Stimulated activated CD8-positive, alpha-beta memory T cell treated with anti-CD3 and anti-CD28 coated beads, Interleukin-4, amount 100 ng/mL, for 1 hour (primary cell): ENCODE measurements at places on chromosomes 13 and 19.
A peak's percentile ranks its signal among the peaks of the same experiment; 100 is the strongest.

- DNase-seq, result no peak
Measured at GRCh38 chr13:37878496-37878895, 8.9 kb upstream of the TRPC4 start.

- DNase-seq, result no peak
Measured at GRCh38 chr13:42320375-42320787, 48.4 kb downstream of the AKAP11 start.

DNA sequence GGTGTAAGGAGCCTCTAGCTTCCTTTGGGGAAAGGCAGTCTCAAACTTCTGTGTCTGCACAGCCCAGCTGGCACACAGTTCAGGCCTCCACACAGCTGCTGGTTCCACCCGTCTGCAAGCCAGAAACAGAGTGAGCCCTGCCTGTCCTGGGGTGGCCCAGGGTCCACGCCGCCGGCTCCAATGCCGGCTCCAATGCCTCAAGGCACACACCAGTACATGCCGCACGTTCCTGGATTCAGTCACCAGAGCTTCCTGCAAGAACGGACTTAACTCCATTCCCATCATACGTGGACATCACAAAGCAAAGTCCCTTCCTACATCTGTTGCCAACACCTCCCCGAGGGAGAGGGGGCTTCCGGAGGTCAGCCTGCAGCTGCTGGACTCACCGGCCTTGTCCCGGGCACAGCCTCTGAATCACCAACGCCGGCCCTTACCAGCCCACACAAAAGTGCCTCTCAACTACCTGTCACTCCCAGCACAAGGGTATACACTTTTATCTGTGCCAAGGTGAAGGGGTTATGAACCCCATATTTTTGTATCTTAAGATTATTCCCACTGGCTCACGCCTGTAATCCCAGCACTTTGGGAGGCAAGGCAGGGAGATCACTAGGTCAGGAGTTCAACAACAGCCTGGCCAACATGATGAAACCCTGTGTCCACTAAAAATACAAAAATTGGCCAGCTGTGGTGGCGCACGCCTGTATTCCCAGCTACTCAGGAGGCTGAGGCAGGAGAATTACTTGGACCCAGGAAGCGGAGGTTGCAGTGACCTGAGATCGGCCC, 8.5 kb downstream of the SH3GL1 start:
- DNase-seq, result no peak

DNA sequence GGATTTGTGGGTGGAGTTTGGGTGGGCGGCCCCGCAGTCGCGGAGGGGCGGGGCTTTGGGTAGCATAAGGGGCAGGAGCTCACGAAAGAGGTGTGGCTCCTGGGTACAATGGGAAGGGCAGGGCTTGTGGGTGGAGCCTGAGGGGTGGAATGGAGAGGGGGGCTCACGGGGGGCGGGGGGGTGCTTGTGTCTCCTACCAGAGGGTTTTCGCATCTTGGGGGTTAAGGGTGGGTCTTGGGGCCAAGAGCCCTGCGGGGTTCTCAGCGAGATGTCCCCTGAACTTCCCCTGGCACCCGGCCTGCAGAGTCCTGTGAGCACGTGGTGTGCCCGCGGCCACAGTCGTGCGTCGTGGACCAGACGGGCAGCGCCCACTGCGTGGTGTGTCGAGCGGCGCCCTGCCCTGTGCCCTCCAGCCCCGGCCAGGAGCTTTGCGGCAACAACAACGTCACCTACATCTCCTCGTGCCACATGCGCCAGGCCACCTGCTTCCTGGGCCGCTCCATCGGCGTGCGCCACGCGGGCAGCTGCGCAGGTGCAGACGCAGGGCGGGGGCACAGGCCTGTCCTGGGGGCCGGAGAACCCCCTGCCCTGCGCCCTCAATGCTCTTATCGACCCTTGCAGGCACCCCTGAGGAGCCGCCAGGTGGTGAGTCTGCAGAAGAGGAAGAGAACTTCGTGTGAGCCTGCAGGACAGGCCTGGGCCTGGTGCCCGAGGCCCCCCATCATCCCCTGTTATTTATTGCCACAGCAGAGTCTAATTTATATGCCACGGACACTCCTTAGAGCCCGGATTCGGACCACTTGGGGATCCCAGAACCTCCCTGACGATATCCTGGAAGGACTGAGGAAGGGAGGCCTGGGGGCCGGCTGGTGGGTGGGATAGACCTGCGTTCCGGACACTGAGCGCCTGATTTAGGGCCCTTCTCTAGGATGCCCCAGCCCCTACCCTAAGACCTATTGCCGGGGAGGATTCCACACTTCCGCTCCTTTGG, 5.1 kb downstream of the FSTL3 start:
- peak; percentile 83 for DNase-seq

GRCh38 chr13:109243311-109243951, 543.0 kb downstream of the IRS2 start:
- DNase-seq, result no peak

- DNase-seq, result no peak
Measured at GRCh38 chr13:33931397-33932311, 113.7 kb downstream of the RFC3 start.

DNA sequence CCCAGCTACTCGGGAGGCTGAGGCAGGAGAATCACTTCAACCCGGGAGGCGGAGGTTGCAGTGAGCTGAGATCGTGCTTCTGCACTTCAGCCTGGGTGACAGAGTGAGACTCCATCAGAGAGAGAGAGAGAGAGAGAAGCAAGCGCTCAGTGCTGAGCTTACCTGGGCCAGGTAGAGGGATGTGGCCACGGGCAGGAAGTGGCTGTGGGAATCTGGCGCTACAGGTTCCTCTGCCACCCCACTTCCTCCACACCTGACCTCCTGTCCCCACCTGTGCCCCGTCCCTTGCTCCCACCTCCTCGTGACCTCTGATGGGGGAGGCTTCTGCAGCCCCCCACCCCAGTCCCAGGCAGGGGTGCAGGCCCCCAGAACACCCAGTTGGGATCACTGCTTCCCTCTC, 1.0 kb upstream of the NCCRP1 start:
- no peak for DNase-seq

DNA sequence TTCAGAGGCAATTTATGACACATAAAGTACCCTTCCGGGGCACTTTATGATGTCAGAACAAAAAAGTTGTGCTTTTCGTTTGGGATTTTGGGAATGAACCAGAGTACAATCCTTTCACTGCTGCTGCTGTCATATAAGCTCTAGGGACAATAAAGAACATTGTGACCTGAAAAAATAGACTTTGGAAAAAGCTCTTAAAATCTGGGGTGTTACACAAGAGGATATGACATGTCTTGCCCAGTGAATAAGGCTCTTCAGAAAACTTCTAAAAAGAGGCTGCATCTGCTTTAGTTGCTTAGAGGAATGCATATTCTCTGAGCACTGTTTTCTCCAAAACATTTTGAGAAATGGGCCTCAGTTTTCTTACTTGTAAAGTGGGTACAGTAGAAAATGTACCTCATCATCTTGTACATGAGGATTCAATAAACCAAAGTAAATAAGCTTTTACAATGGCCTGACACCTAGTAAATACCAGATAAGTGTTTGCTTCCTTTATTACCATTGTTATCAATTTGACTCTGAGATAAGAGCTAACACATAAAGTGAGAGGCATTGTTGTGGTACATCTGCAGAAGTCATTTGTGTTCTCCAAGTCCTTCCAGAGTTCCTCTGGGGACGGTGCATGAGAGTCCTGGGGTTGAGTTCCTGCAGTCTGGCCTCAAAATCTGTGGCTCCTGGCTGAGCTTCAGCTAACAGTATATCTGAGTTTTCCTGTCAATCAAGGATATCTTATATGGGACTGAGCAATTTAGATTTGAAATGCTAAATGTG, 67.4 kb upstream of the EDNRB start:
- DNase-seq, result no peak

GRCh38 chr19:48329167-48329891, 4.0 kb downstream of the EMP3 start:
- no peak for DNase-seq

DNA sequence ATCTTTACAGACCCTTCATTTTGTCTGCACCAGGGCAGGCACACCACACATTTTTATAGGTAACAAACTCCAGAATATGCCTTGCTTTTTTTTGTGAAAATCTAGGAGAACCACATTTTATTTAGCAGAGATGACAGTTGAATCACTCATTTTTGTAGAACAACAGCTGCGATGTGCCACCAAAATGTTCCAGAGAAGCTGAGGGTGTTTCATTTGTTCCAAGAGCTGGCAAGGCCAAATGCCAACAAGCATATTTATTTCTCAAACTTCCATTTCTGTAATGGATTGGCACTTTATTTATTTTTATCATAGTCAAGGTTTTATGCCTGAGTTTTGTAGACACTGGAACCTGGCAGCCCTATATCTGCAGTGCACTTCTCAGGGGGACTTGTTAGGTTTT, 10.4 kb downstream of the OLFM4 start:
- no peak for DNase-seq

DNA sequence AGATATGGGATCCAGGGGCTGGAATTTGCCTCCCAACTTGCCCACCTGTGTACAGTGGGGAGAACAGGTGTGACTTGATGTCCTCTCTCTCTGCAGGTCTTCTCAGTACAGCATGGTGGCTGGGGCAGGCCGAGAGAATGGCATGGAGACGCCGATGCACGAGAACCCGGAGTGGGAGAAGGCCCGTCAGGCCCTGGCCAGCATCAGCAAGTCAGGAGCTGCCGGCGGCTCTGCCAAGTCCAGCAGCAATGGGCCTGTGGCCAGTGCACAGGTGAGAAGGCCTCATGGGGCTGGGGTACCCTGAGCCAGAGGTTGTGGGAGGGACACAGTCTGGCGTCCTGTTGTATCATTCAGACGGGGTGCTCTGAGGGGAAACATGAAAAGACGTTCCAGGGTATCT, 3.0 kb downstream of the LENG8 start:
- DNase-seq, result no peak

GRCh38 chr13:40153516-40153915, 498.1 kb downstream of the COG6 start:
- no peak for DNase-seq

DNA sequence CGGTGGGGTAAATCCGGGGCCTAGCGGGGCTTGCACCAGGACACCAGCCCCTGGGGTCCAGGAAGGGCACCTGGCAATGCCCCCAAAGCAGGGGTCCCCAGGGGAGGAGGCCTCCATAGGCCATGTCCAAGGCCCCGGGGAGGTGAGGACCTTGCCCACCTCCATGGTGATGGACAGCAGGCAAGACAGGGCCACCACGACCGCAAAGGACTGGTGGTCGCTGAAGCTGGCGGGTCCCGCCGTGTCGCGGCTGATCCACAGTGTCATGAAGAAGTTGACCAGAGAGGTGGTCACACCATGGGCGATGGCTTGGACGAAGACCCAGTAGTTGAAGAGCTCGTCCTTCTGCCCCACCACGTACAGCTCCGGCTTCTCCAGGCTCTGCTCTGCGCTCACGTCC, 26.8 kb downstream of the ATP8B3 start:
- no peak for DNase-seq

GRCh38 chr13:105804561-105805190, 730.8 kb downstream of the EFNB2 start:
- no peak for DNase-seq

DNA sequence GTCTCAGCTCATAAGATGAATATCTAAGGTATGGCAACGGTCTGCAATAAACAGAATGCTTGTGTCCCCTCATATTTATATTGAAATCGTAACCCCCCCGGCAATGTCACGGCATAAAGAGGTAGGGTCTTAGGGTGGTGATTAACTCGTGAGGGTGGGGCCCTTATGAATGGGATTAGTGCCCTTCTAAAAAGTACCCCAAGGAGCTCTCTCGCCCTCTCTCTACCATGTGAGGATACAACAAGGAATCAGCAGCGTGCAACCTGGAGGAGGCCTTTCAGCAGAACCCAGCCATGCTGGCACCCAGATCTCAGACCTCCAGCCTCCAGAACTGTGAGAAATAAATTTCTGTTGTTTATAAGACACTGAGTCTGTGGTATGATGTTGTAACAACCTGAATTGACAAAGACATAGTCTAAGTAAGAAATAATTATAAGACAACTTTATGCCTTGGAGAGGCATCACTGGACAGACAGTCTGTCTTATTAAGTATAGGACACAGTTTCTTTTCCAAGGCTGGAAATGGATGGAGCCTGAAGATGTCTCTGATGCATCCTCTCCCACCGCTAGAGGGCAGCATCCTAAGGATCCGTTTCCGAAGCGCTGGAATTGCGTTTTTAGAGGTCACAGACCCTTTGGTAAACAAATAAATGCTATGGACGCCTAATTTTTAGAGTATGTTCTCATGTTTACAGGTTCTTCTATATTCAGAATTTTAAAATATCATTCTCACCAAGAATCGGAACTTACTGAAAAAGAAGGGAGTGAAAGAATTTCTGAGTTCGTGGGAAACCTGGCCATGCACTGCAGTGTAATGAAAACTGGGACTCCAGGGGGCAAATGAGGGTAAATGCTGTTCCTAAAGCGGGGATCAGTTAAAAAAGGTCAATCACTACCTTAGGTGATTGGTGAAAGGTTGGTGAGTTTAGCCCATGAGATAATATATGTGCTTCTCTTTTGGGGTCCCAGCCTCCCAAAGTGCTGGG, 13.3 kb upstream of the LEUTX start:
- peak; percentile 3 for DNase-seq

- no peak for DNase-seq
Measured at GRCh38 chr13:109058087-109058486, 428.7 kb downstream of the MYO16 start.

- no peak for DNase-seq
Measured at GRCh38 chr13:94896719-94897317, 184.5 kb upstream of the SOX21 start.

DNA sequence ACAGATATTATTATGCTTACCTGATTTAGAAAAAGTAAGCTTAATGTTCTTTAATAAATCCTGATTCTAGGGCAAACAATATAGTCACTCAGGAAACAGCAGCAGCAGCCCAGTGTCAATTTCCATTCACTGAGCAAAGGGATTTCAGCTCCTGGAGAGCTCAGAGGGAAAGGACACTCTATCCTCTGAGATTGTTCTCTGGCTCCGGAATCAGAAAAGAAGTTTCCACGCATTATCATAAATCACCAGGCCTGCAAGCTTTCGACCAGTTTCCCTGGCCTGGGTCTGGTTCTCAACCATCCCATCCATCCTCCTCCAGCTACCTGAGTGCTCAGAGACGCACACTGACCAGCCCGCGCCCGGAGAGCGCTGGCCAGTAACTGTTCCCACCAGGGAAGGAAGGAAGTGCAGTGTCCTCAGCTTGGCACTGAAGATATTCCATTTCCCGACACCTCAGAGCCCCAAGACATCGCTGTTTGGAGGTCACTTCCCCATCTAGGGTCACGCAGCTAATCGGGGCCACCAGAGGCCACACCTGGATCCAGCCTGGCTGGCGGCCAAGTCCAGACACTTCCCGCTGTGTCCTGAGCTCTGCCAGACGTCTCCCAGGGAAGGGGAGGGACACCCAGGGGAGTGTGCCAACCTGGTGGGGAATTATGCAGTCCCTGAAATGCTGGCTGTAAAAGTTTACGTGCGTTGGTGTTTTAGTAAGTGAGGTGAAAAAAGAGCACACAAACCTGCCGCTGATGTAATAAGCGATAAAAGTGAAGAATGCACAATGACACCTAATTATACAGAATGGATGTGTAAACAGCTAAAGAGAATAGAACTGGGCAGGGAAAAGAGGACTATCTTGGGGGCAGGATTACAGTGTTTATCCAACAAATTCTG, 29.1 kb downstream of the EPS15L1 start:
- no peak for DNase-seq
